Stimulated activated CD8-positive, alpha-beta memory T cell treated with anti-CD3 and anti-CD28 coated beads, Interleukin-7, amount 100 ng/mL, for 48 hours (primary cell): ENCODE measurements at places on chromosomes 3 and 15.

- no peak for DNase-seq
These were observed 5.7 kb downstream of the LYSMD2 start for GRCh38 chr15:51731549-51732267.

GRCh38 chr3:35737934-35738706 is 98.8 kb downstream of the ARPP21 start:
- DNase-seq, result no peak

DNA sequence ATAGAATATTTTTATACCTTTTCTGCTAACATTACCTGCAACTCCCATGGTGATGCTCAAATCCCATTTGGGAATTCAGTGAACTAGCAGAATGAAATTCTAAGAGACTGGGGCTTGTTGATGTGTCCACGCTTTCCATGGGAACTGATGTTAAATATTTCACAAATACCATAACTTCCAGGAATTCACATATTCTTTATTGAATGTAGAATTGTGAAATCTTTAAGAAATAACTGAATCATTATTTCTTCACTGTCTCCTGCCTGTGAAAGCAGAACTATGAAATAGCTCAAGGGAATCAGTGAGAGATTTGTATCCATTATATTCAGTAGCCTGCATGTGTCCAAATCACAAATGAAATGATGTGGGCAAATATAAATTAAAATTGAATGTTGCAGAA is 130.8 kb downstream of the SERPINI1 start:
- DNase-seq, result no peak

GRCh38 chr3:195129072-195129643 is 141.8 kb downstream of the XXYLT1 start:
- DNase-seq, result no peak

GRCh38 chr15:59711451-59712243 is 22.5 kb upstream of the BNIP2 start:
- DNase-seq, result no peak

GRCh38 chr3:188212308-188212969 is 58.5 kb downstream of the LPP start:
- no peak for DNase-seq

DNA sequence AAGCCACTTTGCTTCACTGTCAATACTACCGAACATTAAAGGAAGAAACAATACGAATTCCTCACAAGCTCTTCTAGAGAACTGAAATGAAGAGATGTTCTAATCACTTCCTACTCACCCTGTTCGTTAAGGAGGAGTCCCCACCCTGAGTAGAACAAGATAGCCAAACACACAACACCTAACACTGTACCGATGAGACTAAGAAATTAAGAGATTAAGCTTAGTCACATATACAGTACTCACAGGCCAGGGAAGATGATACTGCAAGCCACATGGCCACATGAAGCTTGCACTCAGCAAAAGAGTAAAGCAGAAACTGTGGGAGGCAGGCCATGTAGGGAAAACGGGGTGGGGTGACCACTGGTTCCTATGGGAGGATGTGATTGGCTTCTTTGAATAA is 48.0 kb downstream of the CGGBP1 start:
- no peak for DNase-seq

DNA sequence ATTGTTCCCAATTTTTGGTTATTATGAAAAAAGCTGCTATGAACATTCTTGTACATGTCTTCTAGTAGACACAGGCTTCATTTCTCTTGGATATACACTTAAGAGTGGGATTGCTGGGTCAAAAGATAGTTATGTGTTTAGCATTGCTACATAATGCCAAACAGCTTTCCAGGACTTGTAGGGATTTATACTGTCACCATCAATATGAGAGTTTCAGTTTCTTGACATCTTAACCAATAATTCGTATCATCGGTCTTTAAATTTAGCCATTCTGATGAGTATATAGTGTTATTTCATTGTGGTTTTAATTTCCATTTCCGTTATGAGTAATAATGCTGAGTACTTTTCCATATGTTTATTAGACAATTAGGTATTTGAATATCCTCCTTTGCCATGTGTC is 190.3 kb upstream of the PFN2 start:
- DNase-seq, result no peak

GRCh38 chr3:56339671-56340070 is 128.6 kb downstream of the ERC2 start:
- DNase-seq, result no peak

- DNase-seq, result no peak
These were observed 261.8 kb downstream of the MCTP2 start for GRCh38 chr15:94493176-94493575.

DNA sequence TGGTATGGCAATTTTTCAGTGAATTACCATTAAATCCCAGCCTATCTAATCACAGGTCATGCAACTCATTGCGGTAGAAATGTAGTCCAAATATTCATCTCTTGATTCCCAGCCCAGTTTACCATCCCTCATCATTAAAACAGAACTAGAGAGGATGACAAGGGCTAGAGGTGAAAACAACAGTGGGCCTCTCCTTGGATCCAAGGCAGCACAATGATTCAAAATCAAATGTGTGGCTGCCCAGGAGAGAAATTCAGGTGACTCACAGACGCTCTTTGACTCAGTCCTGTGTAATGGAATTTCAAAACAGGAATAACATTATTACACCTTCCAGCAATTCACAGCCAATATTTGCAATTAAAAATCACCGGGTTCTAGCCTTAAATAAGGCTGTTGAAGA is 246.5 kb downstream of the TBL1XR1 start:
- no peak for DNase-seq

- DNase-seq, result no peak
These were observed 101.1 kb downstream of the RPLP1 start for GRCh38 chr15:69553686-69554085.

- peak; percentile 39 for DNase-seq
These were observed 12.3 kb downstream of the CPNE9 start for GRCh38 chr3:9715764-9716437.

GRCh38 chr15:49927189-49927861 is 191.7 kb downstream of the ATP8B4 start:
- no peak for DNase-seq

DNA sequence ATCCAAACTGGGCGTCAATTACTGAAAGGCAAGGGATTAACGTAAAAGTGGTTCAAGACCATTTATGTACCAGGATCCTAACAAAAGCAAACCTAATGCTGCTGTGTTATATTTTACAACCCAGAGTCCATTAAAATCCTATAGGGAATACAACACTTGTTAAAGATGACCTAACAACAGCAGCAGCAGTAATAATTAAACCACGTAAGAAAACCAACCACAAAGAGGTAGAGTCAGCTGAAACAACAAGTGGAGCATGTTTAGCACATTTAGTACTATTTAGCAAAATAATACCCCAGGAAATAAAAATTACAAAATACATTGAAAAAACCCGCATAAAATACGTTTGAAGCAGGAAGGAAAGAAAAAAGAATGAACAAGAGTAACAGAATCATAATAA is 82.1 kb upstream of the AGBL1 start:
- no peak for DNase-seq

DNA sequence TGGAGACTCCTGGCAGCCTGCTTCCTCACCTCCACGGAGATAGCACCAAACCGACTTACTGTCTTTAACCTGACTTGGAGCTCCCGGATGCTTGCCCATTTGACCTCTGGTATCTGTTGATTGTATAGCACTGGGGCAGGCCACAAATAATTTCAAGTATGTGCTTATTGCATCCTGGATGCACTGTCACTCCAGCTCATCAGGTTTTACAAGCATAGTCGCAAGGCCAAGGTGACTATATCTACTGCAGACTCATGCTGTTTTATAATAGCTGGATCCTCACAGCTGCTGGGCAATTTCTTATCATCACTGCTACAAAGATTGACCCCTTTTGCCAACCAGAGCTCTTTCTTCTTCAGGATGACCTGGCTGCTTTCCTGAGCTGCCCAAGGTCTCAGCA is 45.6 kb downstream of the PEX5L start:
- no peak for DNase-seq

DNA sequence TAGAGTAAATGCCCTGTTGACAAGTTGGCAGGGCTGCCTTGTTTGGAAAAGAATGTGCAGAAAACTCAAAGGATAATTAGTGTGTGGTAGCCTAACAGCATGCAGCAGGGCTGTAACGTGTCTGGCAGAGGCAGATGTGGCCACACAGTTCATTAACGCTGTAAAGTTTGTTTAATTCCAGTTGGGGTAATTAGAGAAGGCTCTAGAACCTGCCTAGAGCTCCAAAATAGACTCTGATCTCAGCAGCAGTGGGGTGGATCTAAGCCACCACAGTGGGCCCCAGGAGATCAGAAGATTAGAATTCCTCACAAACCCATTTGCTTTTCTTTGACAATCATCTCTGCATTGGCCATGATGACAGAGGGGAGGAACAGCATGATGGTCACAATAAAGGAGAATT is 65.1 kb upstream of the LEKR1 start:
- no peak for DNase-seq

DNA sequence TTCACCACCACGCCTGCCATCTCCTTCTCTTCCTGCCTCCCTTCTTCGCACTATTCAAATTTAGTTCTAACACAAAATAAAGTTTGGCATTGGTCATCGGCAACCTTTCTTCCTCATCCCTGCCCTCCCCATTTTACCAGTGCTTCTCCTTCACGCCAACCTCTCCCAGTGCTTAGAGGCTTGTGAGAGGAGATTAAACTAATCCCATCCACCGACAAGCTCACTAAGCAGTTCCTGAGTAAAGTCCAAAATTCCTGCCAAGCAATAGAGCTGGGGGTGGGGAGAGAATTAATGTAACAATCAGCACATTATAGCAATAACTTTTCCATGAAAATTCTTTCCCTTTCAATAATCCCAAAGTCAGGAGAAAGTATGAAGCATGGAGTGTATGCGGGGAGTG is 157.4 kb upstream of the GMNC start:
- DNase-seq, result no peak

GRCh38 chr3:23258110-23258509 is 55.0 kb downstream of the UBE2E2 start:
- no peak for DNase-seq

DNA sequence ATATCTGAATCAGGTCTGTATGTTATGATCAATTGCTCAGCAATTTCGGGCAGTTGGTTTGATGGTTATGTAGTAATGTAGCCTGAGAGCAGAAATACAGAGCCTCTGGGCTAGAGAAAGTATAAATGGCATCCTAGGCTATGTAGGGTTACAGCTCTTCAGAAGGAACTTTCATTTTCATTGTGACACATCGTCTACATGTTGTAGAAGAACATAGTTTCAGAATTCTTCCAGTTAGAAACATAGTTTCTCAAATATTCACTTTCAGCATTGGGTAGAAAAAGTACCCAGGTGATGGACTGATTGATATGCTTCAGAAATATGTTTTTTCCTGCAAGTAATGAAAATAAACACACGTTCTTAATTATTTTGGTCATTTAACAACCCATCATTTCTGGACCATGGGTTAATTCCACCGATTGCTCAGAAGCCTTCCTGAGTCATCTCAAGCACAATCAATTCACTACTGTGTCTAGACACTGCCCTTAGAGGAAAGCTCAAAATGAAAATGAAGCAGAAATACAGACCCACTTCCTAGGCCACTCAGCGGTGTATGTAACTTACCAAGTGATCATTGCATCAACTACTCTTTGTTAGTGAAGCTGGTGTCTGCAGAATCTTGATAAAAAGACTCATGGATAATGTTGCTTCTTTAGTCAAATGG is 88.8 kb upstream of the TSEN2 start:
- no peak for DNase-seq

DNA sequence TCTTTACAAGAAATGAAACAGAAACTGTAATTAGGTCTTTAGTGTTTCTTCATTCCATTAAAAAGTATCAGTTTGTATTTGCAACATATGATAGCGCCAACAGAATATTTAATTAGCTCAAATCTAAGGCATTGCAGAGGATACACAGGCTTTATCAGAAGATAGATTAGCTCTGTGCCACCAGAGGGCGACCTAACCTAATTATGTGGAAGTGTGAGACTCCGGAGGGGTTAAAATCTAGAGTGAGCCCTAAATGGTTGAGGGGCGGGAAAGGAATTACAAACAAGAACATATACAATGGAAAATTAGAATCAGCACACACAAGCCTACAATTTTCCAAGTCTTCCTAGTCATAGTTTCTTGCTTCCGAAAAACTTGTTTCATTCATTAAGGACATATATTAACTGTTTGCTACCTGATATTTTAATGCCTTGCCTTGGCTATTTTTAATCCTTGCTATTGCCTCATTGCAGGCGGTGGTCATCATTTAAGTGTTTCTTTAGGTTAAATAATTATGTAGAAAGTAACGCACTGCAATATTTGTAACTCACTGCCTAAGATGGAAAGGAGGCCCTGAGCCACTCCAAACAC is 18.0 kb upstream of the RYR3 start:
- peak; percentile 35 for DNase-seq

- DNase-seq, result no peak
These were observed 138.7 kb upstream of the LRTM1 start for GRCh38 chr3:55066551-55067047.

GRCh38 chr3:175212896-175213295 is 353.8 kb downstream of the NAALADL2 start:
- DNase-seq, result no peak

DNA sequence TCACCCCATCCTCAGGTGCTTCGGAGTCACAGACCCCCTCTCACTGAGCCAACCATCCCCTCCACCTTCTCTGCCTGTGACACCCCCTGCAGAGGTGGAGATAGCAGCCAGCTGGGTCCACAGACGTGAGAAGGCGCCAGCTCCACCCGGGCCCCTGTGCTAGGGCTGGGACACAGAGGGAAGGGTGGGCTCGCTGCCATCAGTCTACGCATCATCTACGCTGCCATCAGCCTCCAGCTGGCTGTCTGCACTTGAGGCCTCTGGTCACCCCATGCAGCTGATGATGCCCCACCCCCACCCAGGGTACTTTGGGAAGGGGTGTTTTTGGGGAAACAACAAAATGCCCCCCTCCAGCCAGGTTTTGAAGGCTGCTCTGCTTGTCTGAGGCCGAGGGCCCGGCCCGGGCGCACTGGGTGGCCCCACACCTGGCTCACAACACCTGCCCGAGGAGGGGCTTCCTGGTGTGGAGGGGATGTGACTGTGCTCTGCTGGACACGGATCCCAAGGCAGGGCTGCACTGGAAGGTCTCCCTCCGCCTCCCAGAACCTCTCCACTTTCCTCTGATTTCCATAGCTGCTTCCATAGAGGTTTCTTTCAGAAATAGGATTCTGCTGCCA is 163.4 kb upstream of the IQSEC1 start:
- DNase-seq, result no peak

DNA sequence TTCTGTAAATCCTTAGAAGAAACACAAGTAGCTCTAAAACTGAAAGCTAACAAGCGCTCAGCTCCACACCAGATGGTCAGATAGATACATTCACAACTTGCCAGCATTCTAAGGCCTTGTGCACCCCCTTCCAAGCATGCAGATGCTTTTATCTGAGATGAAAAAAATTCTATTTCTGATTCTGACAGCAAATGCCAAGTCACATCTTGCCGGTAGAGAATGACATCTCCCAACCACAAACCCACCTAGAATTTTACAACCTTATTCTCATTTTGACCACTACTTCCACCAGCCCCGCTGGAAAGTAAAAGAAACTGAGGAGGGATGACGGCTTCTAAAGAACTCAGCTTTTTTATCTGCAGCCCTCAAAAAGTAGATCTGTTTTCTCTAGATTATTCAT is 57.7 kb downstream of the SUMF1 start:
- no peak for DNase-seq

- no peak for DNase-seq
These were observed 1.3 kb downstream of the MAGEL2 start for GRCh38 chr15:23646165-23647000.

- no peak for DNase-seq
These were observed 21.3 kb downstream of the DUT start for GRCh38 chr15:48352474-48353072.

GRCh38 chr3:153137626-153138025 is 24.4 kb upstream of the RAP2B start:
- no peak for DNase-seq
